ENCODE measurements at places on chromosomes 3 and 15.

DNA sequence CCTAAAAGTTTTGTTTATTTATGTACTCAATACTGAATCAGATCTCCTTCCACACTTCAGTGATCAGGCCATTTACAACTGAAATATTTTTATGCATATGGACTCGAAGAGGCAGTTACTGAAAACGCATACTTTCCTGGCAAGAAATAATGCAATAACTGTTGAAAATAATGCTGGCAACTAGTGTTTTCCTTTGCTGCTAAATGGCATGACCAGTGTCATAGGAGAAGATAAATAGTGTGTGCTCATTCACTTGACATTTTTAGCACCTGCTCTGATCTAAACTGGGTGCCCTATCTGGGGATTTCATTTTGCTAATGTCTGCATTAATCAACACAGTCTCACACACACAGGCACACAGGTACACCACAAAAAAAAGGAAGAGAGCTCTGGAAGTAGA is 695.2 kb downstream of the TUSC7 start:
- no peak overlapping the region for H3K27ac ChIP-seq
- no peaks in the 10 kb centered on the region for H3K36me3 ChIP-seq
- no peak for DNase-seq
- H3K4me1 ChIP-seq = peaks cover 6% of the 10 kb centered on the region
- H3K27me3 ChIP-seq = no peaks in the 10 kb centered on the region

DNA sequence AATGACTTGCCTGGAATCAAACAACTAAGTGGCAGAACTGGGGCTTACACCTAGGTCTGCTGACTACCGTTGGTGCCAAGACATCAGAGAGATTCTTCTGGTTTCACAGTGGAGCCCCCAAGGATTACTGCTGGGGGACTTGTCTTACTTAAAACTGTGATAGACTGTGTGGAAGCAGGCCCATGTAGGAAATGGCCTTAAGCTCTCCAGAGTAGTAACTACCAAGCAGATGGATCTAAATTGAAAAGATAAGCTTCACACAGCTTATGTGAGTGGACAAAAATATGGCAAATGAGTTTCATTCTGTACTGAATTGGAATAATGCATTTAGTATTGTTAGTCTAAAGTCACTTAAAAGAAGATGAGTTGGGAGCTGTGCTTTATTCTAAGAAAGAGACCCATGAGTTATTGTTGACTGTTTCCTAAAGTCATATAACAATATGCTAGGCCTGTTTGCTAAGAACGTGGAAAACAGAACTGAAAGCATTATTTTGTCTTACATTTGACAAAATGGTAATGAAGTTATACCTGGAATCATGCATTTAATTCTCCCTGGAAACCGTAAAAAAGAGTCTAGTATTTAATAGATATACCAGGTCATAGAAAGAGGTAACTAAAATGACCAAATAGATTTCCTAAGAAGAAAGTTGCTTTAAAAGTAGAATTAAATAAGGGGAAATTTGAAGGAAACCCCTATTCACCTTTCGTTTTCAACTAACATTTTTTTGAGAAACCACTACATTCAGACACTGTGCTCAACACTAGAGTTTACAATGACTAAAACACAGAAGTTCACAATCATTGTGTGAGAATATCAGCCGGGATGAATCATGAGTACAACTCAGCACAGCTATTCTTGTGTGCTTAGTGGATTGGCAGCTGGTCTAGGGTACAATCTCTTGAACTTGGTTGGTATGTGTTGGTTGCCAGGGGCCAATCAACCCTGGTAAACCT is 13.0 kb upstream of the MAPK6 start:
- peak; percentile 55 for DNase-seq
- no peaks in the 10 kb centered on the region for H3K36me3 ChIP-seq
- no peak overlapping the region for H3K4me3 ChIP-seq
- H3K27me3 ChIP-seq = no peaks in the 10 kb centered on the region
- no peak overlapping the region for H3K27ac ChIP-seq

GRCh38 chr3:14434126-14434497 is 31.7 kb downstream of the SLC6A6 start:
- peak; percentile 58 for DNase-seq
- peaks cover 12% of the 10 kb centered on the region for H3K4me1 ChIP-seq
- no peak overlapping the region for H3K27ac ChIP-seq
- H3K4me3 ChIP-seq = no peak overlapping the region

GRCh38 chr3:151962912-151963311 is 89.5 kb downstream of the SUCNR1 start:
- H3K4me3 ChIP-seq = no peak overlapping the region
- H3K27me3 ChIP-seq = no peaks in the 10 kb centered on the region
- DNase-seq = no peak
- H3K27ac ChIP-seq = no peak overlapping the region

GRCh38 chr3:72187131-72187530 is 402.2 kb upstream of the PROK2 start:
- no peaks in the 10 kb centered on the region for H3K27me3 ChIP-seq
- H3K4me3 ChIP-seq = no peak overlapping the region
- no peaks in the 10 kb centered on the region for H3K36me3 ChIP-seq
- H3K4me1 ChIP-seq = no peaks in the 10 kb centered on the region

DNA sequence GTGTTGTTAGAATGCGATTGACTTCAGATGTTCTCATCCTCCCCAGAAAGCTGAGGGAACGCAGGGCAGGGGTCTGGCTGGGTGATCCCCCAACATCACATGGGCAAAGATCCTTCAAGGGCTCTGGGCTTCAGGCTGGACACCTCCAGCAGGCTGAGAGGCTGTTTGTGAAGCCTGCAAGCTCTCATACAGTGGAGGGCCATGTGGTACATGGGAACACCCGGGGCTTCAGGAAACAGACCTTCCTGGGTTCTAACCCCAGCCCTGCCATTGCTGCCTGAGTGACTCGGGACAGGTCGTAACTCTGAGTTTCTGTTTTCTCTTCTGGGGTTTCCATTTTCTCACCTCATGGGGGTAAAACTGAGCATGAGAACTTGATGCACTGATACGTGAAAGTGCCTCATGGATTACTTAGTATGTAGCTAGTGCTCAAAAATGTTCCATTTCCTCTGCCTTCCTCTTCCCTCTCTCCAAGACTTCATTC is 81.2 kb downstream of the TLE3 start:
- H3K27ac ChIP-seq = no peak overlapping the region
- H3K4me3 ChIP-seq = no peak overlapping the region
- no peaks in the 10 kb centered on the region for H3K36me3 ChIP-seq
- no peaks in the 10 kb centered on the region for H3K4me1 ChIP-seq
- peaks cover 2% of the 10 kb centered on the region for H3K27me3 ChIP-seq
- no peak for DNase-seq

DNA sequence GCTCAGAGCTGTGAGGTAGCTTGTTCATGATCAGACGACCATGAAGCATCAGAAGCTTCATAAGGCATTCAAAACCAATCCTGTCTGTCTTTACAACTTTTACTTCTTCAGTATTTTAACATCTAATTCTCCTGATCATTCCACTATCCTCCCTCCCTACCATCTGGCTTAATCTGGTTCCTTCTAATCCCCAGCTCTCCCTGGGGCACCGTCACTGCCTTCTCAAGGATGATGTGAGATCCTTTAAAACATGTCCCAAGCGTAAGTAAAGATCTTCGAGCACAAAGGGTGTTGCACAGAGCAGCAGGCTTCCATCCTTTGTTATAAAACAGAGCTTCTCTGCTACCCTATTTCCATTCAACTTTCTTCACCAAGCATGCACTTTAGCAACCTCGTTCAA is 362.7 kb upstream of the ARRDC4 start:
- no peaks in the 10 kb centered on the region for H3K36me3 ChIP-seq
- H3K27me3 ChIP-seq = no peaks in the 10 kb centered on the region
- peaks cover 15% of the 10 kb centered on the region for H3K4me1 ChIP-seq
- DNase-seq = no peak
- no peak overlapping the region for H3K27ac ChIP-seq

- H3K27ac ChIP-seq = no peak overlapping the region
- peak; percentile 90 for DNase-seq
- no peak overlapping the region for H3K4me3 ChIP-seq
- no peaks in the 10 kb centered on the region for H3K36me3 ChIP-seq
- H3K4me1 ChIP-seq = no peaks in the 10 kb centered on the region
These were observed 99.2 kb upstream of the TRPM1 start for GRCh38 chr15:31200735-31201151.

DNA sequence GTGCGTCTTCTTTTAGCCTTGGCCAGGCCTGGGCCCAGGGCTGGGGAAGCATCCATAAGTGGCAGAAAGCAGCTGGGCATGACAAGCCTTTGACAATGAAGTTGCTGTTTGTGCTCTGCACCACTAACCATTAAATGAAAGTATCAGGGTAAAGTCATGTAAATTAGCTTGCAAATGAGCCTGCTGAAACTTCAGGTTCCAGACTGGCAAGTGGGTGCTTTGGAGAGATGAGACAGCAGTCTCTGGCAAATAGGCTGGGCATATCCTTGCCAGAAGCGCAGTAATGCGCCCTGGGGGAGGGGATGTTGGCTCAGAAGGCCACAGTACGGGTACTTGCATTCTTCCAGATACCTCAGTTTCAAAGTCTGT is 40.7 kb downstream of the RAB6B start:
- H3K27ac ChIP-seq = no peak overlapping the region
- H3K36me3 ChIP-seq = no peaks in the 10 kb centered on the region
- no peaks in the 10 kb centered on the region for H3K27me3 ChIP-seq
- no peak for DNase-seq

DNA sequence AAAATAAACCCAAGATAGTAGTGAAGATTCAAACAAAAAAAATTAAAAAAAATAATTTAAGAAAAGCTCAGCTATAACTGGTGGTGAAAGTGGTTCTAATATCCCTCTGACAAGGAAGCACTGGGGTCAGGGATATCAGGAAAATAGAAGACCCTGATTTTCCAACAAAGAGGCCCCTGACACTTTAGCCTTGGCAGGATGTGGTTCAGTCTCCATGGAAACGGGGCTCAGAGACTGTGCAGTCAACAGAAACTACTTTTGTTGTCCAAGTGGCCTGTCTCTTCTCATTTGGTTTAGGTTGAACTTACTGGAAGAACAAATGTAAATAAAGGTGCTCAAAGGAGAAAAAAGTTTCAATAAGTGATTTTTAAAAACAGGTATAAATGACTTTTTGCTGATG is 27.2 kb downstream of the INTS14 start:
- H3K27me3 ChIP-seq = no peaks in the 10 kb centered on the region
- peaks cover 60% of the 10 kb centered on the region for H3K36me3 ChIP-seq
- peak; percentile 69 for DNase-seq
- H3K4me3 ChIP-seq = no peak overlapping the region

- no peak overlapping the region for H3K27ac ChIP-seq
- no peaks in the 10 kb centered on the region for H3K4me1 ChIP-seq
- H3K4me3 ChIP-seq = no peak overlapping the region
- peaks cover 32% of the 10 kb centered on the region for H3K27me3 ChIP-seq
- DNase-seq = no peak
These were observed 1034.4 kb downstream of the IGSF11 start for GRCh38 chr3:118000219-118000618.

DNA sequence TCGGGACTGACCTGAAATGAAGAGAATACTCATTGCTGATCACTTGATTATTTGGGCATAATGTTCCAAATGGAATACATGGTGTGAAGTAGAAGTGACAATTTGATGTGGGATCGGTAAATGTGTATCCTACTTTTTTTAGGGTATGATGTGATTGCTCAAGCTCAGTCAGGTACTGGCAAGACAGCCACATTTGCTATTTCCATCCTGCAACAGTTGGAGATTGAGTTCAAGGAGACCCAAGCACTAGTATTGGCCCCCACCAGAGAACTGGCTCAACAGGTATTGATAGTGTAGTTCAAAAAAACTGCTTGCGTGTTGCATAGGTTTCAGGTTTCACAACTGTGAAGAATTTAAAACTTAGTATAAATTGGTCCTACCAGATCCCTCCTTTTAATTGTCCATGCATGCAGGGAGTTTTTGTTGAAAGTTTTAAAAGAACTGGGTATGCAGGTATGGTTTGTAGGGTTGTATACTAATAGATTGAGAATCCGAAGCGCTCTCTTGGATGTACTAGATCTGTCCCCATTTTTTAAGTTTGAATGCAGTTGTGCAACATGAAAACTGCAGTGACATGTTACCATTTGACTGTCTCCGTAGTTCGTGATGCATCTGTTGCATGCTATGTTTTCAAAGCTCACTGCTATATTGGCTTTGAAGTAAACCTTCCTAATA is 1.6 kb downstream of the EIF4A2 start:
- H3K4me3 ChIP-seq = peak overlapping the region; percentile 79
- no peak for DNase-seq
- peaks cover 12% of the 10 kb centered on the region for H3K4me1 ChIP-seq
- H3K36me3 ChIP-seq = peaks cover 57% of the 10 kb centered on the region

DNA sequence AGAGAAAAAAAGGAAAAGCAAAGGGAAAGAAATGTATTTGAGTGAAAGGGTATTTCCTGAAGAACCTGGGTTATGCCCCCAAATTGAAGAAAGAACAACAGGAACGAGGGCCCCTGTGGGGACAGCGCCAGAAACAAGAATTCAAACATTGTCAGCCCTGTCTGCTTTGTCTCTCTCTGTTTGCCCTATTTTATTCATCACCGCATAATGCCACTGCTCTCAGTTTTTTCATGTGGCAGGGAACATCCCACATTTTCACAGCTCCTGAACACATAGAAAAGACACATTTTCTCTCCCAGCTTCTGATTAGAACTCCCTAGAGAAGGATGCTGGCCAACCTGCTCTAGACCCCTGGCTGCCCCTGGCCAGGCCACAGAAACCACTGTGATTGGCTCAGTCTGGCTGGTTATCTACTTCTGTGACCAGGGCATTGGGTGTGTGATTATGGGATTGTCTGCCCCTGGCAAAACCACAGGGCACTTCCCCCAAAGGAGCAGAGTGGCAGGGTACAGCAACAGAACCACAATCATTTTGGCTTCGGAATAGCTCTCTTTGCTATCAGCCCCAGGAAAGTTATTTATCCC is 31.3 kb upstream of the CCDC54 start:
- no peaks in the 10 kb centered on the region for H3K36me3 ChIP-seq
- no peaks in the 10 kb centered on the region for H3K4me1 ChIP-seq
- no peak for DNase-seq
- H3K27me3 ChIP-seq = no peaks in the 10 kb centered on the region

- H3K27ac ChIP-seq = no peak overlapping the region
- H3K4me3 ChIP-seq = no peak overlapping the region
- H3K27me3 ChIP-seq = peaks cover 3% of the 10 kb centered on the region
- H3K4me1 ChIP-seq = no peaks in the 10 kb centered on the region
These were observed 59.2 kb downstream of the EXOG start for GRCh38 chr3:38555149-38555840.

DNA sequence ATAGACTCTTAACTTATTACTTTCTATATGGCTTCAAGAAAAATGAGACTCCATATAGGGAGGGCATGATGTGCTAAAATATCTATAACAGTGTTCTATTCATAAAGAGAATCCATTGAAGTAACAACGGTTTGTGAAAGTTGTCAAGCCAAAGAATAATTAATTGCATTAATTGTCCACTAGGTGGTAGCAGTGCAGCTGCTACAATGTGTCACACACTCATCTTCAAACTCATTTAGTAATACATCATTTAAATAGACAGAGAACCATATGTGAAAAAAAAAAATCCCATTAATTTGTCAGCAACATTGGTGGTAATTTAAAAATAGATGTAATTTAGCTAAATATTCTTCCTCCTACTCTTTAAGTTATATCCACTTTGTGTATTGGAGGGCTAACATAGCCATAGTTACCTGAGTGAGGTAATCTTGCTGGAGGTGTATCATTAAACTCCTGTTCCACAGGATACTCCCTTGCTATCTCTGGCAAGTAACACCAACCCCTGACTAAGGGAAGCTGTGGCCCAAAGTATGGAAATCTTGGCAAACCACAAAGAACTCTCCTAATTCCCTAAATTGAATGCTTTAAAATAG is 3.7 kb upstream of the CPA3 start:
- H3K27ac ChIP-seq = no peak overlapping the region
- H3K4me1 ChIP-seq = no peaks in the 10 kb centered on the region
- peak; percentile 42 for DNase-seq
